ENCODE measurements at places on chromosomes 7 and 10.

- DNase-seq, result peak; percentile 64
These were observed 164.6 kb upstream of the SH2B2 start for GRCh38 chr7:102122026-102122425.

- no peak for DNase-seq
These were observed 14.8 kb downstream of the AKR1D1 start for GRCh38 chr7:138091032-138091431.

DNA sequence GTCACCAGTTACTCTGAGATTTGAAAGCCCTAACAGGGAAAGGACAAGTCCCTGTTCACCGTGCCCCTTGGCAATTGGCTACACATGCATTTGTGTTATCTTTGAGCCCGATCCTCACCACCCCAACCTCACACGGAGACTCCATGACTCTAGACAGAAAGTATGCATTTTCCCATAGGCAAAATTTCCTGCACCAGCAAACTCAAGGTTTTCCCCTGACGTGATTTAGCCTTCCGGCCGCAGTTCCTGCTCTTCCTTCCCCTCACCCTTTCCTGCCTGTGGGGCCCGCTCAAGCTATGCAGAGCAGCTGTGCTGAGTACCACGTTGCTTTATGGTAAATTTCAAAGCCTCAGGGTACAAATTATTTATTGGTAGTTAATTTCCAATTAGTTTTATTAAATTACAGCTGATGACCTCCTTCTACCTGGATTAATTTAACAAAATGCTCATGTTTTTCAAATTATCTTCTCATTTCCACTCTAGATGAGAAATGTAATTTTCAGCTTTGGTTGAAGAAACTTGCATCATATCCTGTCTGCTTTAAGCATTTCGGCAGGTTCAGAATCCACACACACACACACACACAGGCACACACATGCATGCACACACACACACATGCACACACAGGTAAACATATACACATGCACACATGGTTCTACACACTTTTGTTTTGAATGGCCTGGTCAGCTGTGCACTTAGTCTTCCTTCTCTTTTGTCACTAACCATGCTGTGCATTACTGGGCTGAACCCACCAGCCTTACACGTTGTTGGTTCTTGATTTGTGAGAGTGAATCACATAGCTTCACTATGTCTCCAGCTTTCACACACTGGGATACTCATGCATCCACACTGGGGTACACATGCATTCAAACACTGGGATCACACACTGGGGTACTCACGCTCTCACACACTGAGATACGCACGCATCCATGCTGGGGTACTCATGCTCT lies 283.1 kb upstream of the PITRM1 start:
- no peak for DNase-seq

DNA sequence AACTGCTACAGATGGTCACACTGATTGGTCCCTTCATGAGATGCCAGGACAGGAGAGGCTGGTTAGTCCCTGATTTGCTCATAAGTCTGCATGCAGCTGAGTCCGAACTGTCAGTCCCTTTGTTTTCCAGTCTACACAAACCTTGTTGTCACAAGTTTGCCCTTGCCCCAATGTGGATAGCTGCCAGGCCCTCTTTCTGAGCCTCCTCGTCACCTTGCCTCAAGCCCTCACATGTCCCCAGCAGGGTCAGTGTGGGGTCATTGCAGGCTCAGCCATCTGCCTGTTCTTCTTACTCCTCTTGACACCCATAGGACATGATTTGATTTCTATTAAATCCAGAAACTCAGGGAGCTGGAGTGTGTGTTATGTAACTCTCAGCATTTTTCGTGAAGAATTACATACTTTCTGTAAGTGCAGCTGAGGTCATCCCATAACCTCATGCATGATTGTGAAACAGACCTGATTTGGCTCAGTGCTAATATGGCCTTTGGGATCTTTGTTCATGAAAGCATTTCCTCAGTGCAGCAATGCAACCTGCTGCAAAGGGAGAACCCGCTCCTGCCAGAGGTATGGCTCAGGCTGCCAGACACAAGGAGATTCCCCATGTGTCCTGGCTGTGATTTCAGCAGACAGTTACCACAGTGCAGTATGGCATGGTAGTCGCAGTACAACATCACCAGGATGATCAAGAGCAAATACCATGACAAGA lies 70.0 kb upstream of the ZMIZ2 start:
- DNase-seq, result no peak

GRCh38 chr7:45885264-45885882 lies 2.9 kb upstream of the IGFBP1 start:
- DNase-seq, result no peak

GRCh38 chr7:157523766-157524421 lies 187.1 kb downstream of the DNAJB6 start:
- DNase-seq, result no peak

DNA sequence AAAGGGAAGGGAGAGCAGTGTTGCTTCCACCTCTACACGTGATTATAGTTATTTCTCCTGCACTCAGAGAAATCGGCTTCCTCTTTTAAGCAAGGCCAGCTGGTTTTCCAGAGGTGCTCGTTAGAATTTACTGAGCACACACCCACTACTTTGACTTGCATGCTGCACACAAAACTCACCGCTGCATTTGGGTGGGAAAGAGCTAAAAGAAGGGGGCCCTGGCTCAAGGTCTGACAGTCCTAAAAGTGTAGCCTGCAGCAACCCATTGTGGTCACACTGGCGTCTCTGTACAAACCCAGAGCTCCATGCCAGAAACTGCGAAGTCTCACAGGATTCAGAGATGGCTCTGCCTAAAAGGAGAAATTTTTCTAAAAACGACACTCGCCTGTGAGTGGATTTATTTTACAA lies 133.7 kb downstream of the SLC25A13 start:
- DNase-seq, result no peak

- DNase-seq, result no peak
These were observed 582.5 kb downstream of the CNTNAP2 start for GRCh38 chr7:146698995-146699610.

DNA sequence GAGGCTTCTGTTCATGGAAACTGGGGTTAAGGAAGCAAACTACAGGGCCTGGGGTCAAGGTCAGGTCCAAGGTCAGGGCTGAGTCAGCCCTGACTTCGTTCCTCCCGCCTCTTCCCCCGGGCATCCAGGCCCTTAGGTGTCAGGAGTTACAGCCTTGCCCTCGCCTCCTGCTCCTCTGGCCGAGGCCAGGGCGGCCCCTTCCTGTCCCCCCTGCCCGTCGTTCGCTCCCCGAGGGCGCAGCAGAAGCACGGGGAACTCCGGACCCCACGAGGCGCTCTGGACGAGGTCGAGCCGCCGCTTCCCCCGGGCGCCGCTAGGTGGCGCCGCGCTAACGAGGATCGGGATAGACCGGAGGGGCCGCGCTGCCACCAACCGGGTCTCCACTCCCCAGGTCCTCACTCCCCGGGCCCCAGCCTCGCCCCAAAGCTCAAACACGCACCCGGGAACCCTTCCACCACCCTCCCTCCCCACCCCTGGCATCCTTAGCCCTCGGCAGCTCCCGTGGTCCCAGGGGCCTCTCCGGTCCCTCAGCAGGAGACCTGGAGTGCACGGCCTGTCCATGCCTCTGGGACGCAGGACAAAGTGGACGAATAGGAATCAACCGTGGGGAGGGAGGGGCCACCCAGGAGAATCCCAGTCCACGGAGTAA lies 59.2 kb upstream of the MYL10 start:
- DNase-seq, result peak; percentile 94

- no peak for DNase-seq
These were observed 77.1 kb downstream of the ITGB8 start for GRCh38 chr7:20407585-20408466.

- no peak for DNase-seq
These were observed 339.2 kb downstream of the DNAJB6 start for GRCh38 chr7:157676001-157676400.

DNA sequence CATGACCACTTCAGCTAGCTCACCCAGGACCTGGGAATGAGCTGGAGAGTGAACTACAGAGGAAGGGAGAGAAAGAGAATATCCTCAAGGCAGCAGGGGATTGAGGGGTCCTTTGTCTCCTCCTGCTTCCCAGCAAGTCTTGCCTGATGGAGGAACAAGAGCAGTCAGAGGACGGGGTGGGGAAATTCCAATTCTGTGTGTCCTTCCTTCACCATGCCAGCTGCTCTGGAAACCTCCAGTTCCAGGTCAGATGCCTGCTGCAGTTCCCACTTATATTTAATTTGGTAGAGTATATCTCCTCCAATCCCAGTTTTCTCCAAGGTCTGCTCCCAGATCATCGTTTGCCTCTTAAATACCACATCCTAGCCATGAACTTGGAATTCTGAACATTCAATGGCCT lies 21.4 kb upstream of the LEP start:
- no peak for DNase-seq

- DNase-seq, result peak; percentile 67
These were observed 33.5 kb downstream of the REEP3 start for GRCh38 chr10:63554657-63555056.

- DNase-seq, result no peak
These were observed 10.0 kb upstream of the DUSP5 start for GRCh38 chr10:110487411-110488331.

- no peak for DNase-seq
These were observed 23.5 kb upstream of the PDE1C start for GRCh38 chr7:32093415-32094408.

DNA sequence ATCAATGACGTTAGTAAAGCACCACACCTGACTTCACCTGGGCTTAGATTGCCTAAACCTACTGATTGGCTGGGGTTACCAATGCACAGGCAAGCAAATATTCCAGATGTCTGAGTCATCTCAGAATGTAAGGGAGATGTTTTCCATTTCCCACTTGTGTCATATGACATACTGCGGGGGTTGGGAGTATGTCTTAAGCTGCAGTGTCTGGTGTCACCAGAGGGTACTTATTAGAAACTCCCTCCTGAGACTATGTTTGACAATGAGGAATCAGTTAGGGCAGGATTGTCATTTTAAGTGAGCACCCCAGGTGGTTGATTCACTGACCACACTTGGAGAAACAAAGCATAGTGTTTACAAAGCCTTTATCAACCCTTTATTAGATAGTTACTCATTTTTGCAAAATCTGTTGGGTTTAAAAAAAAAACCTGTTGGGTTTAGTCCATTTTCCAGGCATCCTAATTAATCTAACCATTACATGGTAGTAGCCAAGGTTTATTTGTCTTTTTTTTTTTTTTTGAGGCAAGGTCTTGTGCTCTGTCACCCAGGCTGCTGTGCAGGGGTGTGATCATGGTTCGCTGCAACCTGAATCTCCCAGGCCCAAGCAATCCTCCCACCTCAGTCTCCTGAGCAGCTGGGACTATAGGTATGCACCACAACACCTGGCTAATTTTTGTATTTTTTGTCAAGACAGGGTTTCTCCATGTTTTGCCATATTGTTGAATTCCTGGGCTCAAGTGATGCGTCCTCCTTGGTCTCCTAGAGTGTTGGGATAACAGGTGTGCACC lies 72.5 kb downstream of the CDK6 start:
- no peak for DNase-seq

- DNase-seq, result no peak
These were observed 61.6 kb downstream of the SORBS1 start for GRCh38 chr10:95499482-95499989.

GRCh38 chr7:34453150-34453549 lies 204.9 kb upstream of the NPSR1 start:
- DNase-seq, result no peak

GRCh38 chr10:73905256-73906020 lies 5.5 kb upstream of the PLAU start:
- no peak for DNase-seq
